ENCODE measurements at places on chromosomes 5 and 9.

DNA sequence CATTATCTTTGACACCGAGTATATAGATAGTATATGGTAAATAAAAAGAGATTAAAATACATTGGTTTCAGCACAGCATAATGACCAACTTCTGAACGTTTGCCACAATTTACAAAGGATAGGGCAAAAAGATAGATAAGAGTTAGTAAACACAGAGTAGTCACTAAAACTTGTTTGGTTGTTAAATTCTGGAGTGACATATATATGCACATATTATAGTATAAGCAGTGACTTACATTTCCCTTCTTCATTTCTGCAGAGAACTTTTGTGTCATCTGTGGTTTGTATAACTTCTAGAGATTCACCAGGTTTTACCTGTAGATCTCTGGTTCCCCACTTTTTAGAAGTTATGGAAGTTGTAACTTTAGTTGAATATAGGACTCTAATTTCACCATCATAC, 44.4 kb upstream of the RICTOR start:
- no peak for DNase-seq

DNA sequence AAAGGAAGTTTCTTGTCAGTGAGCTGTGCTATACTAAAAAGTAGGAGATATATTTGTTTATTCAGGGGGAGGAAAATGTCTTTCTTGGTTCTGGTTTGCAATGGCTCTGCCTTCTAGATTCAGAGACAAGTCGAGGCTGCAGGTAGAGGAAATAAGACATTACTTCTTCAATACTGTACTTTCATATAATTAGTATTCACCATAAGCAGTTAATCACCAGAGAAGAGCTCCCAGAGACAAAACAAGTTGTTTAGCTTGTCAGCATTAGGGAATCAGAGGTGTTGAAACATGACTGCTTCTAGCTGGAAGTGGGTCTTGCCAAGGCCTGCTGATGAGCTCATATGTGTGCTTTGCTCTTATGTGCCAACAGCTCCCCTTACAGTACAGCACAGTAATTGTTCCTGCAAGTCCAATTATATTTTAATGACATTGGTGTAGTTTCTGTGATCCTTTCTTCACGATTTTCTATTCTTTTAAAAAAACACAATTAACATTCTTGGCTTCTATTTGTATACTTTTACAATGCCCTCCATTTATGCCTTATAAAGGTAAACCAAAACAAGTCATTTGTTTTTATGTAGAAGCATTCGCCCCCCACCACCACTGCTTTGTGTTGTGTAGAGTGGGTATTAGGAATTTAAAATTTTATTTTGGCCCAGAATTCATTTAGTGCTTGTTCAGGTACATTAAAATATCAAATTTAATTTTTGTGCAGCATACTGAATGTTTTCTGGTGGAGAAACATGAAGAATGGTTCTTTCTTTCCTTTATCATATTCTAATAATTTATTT, 112.2 kb downstream of the RPS23 start:
- DNase-seq = peak; percentile 97

DNA sequence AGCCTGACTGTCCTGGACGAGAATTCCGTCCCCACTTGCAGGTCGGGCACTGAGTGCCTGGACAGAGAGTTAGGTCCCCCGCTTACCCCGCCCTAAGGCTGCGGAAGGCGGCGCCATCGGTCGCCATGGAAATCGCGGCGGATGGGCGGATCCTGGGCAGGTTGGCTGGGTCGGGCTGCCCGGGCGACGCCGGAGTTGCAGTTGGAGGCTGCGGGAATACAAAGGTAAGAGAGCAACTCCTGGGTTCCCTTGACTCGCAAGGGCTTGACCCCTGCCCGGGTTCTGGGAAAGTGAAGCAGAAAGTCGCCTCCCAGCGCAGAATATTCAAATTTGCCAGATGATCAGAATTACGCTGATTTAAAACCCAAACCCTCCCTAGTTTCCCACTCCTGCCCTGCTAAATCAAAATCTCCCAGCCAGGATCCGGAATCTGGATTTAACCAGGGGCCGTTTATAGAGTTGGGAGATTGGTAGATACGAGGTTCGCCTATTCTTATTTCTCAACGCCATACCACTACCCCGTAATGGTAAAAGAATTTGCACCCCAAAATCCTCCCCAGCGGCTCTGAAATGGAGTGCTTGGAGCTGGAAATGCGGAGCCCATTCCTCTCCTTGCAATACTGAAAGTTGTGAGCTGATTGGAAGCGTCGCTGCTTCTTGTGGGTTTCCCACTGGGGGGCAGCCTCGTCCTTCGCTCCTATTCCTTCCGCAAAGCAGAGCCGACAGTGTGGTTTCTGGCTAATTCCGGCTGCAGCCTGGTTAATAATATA, 156.4 kb upstream of the RASEF start:
- peak; percentile 65 for DNase-seq

- no peak for DNase-seq
Observed at GRCh38 chr5:159155960-159156359, 53.4 kb downstream of the RNF145 start.

- DNase-seq = peak; percentile 17
Observed at GRCh38 chr5:128674837-128675446, 136.9 kb upstream of the FBN2 start.

DNA sequence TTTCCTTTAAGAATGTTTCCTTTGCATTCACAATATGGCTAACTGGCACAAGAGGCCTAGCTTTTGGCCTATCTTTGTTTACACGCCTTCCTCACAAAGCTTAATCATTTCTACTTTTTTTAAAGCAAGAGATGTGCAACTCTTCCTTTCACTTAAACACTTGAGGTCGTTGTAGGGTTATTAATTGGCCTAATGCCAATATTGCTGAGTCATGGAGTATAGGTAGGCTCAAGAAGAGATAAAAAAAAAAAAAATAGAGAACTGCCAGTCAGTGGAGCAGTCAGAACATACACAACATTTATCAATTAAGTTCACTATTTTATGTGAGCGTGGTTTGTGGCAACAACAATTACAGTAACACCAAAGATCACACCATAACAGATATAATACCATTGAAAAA, 5.9 kb downstream of the FKBP15 start:
- DNase-seq = no peak

DNA sequence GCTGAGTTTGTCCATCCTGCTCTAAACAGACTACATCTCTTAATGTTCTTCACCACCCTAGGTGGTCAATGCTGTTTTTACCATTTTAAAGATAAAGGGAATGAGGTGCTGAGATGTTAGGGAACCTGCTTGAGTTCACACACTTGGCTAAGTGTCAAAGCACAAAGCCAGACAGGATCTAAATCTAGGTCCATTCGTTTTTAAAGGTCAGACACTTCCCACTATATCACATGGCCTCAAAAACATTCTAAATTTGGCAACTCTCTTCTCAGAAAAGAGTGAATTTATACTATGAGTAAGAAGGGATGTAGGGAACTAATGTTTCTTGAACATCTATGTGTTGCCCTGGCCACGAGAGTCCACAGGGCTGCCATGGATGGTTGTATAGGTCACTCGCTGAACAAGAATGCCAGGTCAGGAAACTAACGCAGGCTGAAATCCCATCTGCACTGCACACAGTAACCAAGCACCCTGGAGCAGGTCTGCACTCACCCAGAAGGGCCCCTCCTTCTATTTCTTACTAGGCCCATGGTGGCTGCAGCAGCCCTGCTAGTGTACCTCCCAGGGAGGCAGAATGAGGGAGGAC, 213.0 kb downstream of the SPOCK1 start:
- no peak for DNase-seq

- no peak for DNase-seq
Observed at GRCh38 chr5:173664154-173664526, 47.7 kb upstream of the BOD1 start.

- DNase-seq = no peak
Observed at GRCh38 chr5:28369418-28369817, 1331.0 kb upstream of the CDH9 start.

- no peak for DNase-seq
Observed at GRCh38 chr5:85108471-85108870, 723.8 kb upstream of the EDIL3 start.

GRCh38 chr5:141483902-141484301, 928 bp upstream of the PCDHGC4 start:
- DNase-seq = no peak

GRCh38 chr9:114186605-114187289, 31.4 kb downstream of the COL27A1 start:
- DNase-seq = no peak

DNA sequence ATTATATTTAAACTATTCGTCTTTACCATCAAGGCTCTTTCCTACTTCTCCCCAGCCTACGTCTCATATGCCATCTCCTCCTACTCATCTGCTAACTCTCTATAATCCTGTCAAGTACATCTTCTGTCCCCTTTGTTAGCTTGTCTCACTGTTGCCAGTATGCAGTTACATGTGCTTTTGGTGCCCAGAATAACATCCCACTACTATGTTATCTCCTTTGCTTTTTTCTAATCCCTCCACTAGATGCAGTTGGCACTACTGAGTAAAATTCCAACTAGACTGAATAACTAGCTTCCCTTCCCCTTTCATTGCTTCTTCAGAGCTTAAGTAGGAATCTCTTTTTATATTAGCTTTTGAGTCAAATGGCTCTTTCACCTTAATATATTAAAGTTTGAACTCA, 3.0 kb upstream of the ARRDC3 start:
- DNase-seq = no peak

GRCh38 chr9:101333926-101334702, 50.7 kb downstream of the BAAT start:
- no peak for DNase-seq

DNA sequence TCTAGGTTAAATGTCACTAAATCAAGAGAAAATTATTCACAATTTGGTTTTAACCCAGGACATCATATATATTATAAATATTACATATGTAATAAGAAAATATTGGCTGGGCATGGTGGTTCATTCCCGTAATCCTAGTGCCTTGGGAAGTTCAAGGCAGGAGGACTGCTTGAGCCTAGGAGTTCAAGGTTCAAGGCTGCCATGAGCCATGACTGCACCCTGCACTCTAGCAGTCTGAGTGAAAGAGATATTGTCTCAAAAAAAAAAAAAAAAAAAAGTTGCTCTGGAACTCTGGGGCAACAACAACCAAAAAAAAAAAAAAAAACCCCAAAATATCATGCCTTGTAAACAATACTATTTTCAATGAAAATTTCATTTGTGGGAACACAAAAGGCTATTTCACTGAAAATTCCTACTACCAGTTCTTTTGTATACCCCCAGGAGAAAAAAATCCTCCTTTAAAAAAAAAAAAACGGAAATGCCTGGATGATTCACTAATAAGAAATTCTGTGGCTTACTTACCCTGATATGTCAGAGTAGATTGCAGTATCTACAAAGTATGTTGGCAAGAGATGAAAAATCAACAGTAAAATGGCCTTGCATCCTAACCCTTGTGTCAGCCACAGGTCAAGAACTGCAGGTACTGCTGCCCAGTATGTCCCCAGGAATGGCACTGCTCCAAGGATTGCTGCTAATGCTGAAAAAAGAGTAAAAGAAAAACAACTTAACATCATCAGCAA, 22.6 kb upstream of the CTNNAL1 start:
- DNase-seq = peak; percentile 16

DNA sequence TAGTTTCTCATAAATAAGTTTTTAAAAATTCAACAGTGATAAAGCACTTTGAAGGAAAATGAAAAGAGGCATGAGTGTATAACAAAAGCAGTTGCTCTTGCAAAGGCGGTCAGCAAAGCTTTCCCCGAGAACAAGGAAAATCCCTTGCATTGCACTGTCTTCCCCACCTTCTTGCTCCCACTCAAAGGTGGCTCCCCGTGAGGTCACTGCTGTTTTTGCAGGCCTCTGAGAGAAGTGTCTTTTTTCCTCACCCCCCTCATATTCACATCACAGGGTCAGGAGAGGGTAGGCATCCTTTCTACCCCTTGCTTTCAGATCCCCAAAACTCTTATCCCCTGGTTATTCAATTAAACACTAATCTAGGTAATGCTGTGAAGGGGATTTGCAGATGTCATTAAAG, 15.2 kb upstream of the SLC36A1 start:
- no peak for DNase-seq

DNA sequence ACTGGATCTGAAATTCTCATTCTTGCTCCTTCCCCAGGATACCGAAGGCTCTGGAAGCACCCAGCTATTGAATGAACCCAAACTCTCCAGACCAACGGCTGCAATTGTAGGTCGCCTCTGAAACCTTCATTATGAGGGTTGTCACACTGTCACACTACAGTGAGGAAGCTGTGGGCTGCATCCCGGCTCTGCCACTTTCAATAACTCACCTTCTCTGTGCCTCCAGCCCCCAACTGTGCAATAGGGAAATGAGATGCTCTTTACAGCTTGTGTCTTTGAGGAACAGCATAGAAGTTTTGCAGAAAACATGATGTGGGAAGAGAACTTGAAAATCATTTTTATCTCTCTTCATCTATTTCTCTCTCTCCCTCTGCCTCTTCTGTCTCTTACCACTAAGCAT, 69.6 kb upstream of the TGFBR1 start:
- no peak for DNase-seq

DNA sequence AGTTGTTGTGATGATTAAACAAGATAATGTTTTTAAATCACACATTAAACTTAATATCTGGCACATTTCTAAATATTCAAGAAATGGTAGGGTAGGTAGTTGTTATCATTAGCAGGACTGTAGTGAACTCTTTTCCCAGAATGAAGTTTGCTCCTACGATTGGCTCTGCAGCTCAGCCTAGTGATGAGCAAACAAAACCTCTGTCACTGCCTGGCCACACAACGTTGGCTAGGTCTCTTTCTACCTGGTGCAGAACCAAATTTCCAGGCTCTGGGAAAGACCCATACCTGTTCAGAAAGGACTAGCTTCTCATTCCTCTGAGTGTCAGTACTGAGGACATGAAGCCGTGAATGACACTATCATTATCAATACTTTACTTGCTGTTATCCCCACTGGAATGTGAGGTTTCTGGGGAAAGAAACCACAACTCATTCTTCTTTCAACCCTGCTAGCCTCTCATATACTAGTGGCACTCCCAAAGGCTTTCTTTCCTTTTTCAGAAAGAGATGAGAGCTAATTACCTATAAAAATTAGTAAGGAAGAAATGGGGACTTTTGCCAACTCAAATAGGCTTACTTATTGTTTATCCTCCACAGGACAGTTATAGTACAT, 219.3 kb upstream of the TRIM32 start:
- no peak for DNase-seq

DNA sequence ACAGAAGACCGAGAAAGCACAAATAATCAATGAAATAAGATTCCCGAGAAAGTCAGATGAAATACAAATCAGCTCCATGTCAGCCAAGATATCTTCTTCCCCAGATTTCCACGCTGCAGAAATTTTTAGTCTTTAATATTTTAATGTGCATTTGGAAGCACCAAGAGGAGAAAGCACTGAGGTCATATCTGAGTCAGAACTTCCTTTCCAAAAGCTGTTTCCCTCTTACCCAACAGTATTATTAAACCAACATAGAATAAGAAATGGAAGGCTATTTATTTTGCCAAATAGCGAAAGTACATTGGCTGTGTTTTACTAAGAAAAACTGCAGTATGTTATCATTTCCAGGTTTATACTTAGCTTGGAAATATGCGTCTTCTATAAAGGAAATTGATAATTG, 772.1 kb upstream of the CDH9 start:
- no peak for DNase-seq
